ENCODE measurements at places on chromosomes 16 and 17.

DNA sequence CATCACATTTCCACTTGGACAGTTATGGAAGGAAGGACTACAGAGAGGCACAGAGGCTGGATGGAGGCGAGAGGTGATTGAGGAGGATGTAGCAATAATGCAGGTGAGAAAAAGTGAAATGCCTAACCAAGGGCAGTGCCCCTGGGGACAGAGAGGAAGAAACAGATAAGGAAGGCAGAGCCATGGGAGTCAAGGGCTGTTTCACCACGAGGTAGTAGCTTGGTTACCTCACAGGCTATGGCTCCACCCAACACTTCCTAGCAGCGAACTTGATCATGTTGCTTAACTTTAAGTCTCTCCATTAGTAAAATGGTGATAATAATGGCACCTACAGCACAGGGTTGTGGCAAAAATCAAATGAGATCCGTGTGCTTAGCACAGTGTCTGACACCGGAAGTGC is 83.9 kb downstream of the YPEL2 start:
- no peak for DNase-seq

DNA sequence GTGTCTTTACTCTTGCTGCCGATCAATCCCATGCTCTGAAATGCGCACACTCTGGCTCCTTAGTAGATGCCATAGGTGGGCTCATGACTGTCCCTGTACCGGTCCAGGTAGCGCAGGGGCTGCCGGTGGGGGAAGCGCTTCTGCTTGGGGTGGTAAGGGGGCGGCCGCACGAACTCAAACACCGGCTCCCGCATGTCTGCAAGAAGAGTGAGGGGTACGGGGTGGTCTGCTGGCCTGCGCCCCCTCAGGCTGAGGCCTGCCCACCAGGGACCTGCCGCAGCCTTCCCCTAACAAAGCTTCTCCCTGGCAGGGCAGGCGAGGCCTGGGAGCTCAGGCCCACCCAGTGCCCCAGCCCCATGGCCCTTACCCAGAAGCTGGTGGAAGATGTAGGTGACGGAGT is 2.0 kb upstream of the TRIM65 start:
- DNase-seq: no peak

GRCh38 chr16:62940569-62940968 is 904.3 kb upstream of the CDH8 start:
- no peak for DNase-seq

GRCh38 chr16:68382296-68382718 is 66.0 kb downstream of the SMPD3 start:
- DNase-seq: no peak

GRCh38 chr16:55501549-55502322 is 7.1 kb upstream of the LPCAT2 start:
- DNase-seq: no peak

Data from AG09319 (cell line).